NCI-H748 treated with DMSO at 0.1 percent for 48 hours (cell line): ENCODE measurements at places on chromosomes 1 and 21.
A peak's percentile ranks its signal among the peaks of the same experiment; 100 is the strongest.

GRCh38 chr1:42081475-42081874 lies 71.7 kb upstream of the GUCA2B start:
- DNase-seq = no peak

DNA sequence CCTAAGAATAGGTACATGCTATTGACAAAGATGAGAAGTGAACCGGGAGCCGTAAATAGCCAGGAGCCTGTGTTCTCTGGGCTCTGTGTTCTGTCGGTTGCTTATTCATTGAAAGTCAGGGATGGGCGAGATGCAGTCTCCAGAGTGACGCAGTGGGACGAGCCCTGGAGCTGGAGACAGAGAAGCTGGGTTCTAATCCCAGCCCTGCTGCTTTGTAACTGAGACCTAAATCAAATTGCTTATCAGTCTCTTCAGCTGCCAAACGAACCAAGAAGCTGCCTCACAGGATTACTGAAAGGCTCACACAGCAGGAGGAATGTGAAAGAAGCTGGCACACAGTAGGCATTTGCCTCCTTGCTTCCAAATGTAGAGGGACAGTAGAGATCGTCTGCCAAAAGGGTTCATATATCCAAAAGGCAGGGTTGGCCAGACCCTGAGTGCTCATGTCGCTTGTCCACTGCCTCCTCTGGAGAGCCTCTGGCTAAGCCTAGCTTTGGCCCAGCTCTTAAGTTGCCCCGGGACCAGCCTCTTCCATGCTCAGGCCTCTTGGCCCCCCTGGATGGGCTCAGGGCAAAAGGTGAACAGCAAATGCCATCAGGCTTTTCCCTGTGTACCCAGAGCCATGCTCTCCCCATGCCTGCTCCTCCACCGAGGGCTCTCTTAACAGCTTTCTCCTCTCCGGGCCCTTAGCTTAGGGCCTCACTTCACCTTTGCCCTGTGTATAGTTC lies 134.2 kb upstream of the IPO9 start:
- no peak for DNase-seq

DNA sequence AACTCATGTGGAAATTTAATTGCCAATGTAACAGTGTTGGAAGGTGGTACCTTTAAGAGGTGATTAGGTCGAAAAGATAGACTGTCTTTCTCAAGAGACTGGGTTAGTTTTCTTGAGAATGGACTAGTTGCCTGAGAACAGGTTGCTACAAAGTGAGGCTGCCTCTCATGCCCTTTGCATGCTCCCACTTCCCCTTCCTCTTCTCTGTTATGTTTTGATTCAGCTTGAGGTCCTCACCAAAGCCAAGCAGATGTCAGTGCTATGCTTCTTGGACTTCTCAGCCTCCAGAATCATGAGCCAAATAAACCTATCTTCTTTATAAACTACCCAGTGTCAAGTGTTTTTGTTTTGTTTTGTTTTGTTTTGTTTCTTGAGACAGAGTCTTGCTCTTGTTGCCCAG lies 187.0 kb upstream of the RUNX1 start:
- DNase-seq = no peak

DNA sequence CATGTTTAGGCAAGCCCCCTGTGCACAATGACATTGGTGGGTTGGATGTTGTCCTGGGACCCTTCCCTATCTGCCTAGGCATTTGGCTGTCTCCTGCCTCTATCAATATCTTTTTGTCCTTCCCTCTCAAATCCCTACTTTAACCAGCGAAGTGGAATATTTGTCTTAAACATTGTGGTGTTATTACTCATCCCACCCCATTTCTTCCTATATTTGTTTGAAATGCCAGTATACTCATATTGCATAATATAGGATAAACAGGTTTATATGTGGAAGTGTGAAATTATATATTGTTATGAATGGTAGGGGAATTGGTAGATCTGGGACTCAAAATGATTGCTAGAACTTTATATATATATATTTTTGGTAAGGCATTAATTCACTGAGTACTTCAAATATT lies 80.0 kb downstream of the ADGRL2 start:
- no peak for DNase-seq

DNA sequence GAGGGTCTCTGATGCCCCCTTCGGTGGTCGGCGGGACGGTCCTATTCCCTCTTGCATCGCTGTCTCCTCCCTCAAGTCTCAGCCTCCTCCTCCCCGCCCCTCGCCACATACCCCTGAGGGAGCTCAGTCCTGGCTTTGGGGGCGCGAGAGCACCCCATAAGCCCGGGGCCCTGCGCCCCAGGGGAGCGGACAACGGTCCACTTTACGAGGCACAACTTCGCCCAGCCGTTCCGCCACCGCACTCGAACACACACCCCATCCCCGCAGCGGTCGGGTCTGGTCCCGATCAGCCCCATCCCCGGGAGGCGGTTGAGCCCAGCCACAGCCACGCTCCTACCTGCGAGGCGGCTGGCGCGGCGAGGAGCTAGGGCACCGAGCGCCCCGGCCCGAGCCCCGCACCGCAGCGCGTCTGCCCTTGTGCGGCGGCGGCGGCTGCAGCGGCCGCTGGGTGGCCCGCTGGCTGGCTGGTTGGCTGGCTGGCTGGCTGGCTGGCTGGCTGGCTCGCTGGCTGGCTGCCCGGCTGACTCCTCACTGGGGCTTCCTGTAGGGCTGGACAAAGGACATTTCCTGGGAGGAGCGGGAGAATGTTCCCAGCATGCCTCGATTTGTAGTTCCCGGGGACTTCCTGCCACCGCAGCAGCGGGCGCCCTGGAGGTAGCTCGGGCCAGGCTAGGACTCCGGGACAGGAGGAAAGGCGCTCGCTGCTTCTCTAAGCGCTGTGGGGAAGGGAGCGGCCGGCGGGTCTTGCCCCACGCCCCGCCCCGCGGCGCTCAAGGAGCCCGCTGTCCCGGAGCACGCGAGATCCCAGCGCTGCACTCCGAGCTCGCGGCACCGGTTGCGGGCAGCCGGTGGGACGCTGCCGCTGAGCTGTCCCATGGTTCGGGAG lies at the start of gene ZNF697:
Gene ZNF697 (minus strand): TSS at position 533 of the 886 bp plus-strand sequence. CDS start 22,166 bp downstream, outside the sequence.
- peak; percentile 83 for DNase-seq

- DNase-seq = peak; percentile 16
Observed at GRCh38 chr1:24704411-24705259, 40.6 kb upstream of the CLIC4 start.

DNA sequence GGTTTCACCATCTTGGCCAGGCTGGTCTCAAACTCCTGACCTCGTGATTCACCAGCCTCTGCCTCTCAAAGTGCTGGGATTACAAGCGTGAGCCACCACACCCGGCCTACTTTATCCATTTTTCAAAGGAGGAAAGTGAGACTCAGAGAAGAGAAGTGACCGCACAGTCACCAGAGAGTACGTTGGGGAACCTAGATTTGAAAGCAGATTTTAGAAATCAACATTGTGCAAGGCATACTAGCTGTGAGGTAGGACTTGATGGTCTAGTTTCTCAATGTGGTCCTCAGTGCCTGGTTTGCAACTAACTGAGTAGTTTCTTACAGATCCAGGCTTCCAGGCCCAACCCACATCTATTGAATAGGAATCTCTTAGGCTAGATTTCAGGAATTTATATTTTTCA lies 1.7 kb upstream of the PRCC start:
- DNase-seq = no peak

DNA sequence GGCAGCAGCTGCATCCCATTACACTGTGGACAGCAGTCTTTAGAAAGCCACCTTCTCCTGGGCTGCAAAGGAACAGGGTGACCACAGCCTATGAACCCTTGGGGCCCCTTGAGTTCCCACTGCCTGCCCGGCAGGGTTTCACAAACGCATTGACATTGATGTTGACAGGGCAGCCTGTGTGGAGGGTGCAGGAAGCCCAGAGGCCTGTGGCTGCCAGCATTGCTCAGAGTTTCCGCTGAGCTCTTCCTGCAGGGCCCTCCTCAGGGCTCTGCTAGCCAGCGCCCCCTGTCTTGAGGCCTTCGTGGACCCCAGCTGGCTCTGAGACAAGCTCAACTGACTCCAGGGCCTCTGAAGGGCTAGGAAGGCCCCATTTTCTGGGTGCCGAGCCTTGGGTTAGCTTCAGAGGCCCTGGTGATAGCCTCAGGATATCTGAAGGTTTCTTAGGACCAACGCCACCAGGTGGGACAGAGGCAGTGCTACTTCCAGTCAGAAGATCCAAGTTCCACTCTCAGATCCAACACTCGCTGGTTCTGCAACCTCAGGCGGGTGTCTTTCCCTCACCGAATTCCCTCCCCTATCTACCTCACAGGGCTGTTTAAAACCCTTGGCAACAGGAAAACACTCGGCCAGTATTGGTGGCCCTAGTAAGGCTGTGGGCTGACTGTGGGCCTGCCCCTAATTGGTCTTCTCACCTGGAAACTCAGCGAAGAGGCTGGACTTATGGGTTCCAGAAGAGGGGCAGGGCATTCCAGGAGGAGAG lies 27.2 kb upstream of the EPS8L3 start:
- DNase-seq = no peak

DNA sequence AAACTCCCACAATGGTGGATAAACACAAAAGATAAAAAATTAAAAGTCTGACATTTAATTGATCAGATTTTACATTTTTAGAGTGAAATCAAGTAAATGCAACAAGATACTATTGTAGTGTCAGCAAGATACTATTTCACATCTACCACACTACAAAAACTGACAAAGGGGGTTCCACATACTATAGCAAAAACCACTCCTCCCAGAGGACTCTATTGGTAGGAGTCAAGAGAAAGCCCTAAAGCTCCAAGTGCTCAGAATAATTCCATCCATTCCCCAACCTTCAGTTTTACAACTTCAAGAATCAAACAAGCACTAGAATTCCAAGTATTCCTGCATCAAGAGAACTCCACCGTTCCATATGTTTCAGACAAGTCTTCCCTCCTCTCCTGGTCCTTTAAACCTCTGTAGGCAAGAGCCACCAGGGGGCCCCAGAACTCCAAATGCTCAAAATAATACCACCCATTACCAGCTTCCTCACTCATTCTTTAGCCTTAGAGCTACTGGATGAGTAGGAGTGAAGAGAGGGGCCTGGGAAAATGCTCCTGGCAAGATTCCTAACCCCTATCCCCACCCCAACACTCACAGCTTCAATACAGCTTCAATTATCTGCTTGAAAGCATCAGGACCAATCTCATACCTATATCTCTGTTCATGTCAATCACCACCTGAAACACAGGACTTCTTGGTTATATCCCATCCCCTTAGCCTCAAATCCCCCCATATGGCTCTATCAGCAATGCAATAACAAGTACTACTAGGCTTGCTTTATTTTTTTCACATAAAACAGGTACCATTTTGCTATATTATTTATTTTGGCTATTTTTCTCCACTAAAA lies 9.9 kb downstream of the TOR1AIP2 start:
- peak; percentile 4 for DNase-seq

- DNase-seq = no peak
Observed at GRCh38 chr1:31443673-31444072, 30.7 kb downstream of the SERINC2 start.

- DNase-seq = no peak
Observed at GRCh38 chr1:180392020-180392419, 110.4 kb downstream of the ACBD6 start.

- DNase-seq = no peak
Observed at GRCh38 chr1:165395478-165395877, 39.0 kb upstream of the LMX1A start.

DNA sequence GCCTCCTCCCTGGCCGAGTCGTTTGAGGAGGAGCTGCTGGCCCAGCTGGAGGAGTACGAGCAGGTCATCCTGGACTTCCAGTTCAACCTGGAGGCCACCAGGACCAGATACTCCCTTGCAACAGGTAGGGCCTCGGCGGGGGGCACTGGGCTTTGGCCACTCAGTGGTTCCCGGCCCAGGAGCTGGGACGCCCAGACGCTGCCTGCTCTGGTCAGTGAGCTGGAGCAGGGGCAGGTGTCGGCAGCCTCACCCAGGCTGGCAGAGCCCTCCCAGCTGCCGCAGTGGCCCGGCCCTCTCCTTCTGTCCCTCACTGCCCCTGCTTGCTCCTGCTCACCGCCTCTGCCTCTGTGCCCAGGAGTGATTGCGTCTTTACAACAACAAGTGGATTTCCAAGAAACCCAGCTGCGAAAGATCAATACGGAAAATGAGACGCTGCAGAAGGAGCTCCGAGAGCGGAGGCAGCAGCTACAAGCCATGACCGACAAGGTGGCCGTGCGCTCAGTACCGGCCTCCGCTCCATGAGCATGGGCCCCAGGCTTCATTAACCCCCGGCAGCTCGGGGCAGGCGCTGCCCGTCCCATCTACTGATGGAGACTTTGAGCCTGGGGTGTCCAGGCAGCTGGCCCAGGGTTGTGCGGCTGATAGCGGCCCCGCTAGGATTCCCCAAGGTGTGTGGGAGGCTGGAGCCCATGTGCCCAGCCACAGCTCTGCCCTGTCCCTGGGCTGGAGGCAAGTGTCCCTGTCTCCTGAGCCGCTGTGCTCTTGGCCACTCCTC lies 9.0 kb upstream of the SMIM1 start:
- DNase-seq = no peak

- no peak for DNase-seq
Observed at GRCh38 chr1:23905461-23906025, 7.6 kb downstream of the CNR2 start.

- DNase-seq = no peak
Observed at GRCh38 chr1:17437580-17438317, 1.7 kb downstream of the RCC2 start.

- no peak for DNase-seq
Observed at GRCh38 chr1:30137001-30137400, 586.4 kb downstream of the MATN1 start.

GRCh38 chr21:27528697-27529096 lies 561.8 kb upstream of the ADAMTS5 start:
- DNase-seq = no peak

- DNase-seq = no peak
Observed at GRCh38 chr21:34965200-34966174, 83.6 kb downstream of the RUNX1 start.

- no peak for DNase-seq
Observed at GRCh38 chr1:207244409-207244801, 77.1 kb upstream of the CD55 start.

- no peak for DNase-seq
Observed at GRCh38 chr1:22096036-22096435, 43.5 kb downstream of the CDC42 start.

DNA sequence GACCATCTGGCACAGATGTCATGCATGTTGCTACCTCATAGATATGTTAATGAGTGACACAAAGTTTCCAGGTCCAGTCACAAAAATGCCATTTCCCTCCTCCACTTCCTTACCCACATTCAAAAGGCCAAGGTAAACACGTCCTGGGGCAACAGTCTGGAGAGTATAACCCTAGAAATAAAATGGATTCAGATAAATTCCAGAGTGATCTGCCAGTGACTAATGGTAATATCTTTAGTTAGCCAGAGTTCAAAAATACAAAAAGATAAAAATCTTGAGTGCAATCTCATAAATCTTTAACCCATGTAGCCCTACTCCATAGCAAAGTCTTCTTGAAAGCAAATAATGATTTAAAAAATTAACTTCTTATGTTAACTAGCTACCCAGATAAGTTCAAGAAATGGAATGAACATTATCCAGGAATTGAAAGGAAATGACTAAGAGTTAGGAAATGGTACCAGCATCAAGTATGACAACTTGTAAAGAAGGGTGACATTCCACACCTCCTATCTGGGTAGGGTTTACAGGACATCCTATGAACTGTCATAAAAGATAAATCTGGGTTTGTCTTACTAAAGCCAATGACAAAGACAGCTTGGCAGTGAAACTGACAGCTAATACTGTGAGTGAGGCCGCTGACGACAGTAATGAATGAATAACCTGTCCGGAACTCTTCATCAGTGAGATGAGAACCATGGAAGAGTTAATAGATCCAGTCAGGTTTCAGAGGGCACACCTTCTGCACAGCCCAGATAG lies 18.1 kb downstream of the RGS2 start:
- DNase-seq = no peak

- no peak for DNase-seq
Observed at GRCh38 chr1:21664806-21665588, 4.2 kb downstream of the RAP1GAP start.
